Hematopoietic multipotent progenitor cell (in vitro differentiated cells): ENCODE measurements at places on chromosomes 1 and 21.

GRCh38 chr1:44405031-44405797 is at the start of gene RNF220:
Gene RNF220, plus strand, starts transcription at chr1:44405255.
- no peak for DNase-seq

DNA sequence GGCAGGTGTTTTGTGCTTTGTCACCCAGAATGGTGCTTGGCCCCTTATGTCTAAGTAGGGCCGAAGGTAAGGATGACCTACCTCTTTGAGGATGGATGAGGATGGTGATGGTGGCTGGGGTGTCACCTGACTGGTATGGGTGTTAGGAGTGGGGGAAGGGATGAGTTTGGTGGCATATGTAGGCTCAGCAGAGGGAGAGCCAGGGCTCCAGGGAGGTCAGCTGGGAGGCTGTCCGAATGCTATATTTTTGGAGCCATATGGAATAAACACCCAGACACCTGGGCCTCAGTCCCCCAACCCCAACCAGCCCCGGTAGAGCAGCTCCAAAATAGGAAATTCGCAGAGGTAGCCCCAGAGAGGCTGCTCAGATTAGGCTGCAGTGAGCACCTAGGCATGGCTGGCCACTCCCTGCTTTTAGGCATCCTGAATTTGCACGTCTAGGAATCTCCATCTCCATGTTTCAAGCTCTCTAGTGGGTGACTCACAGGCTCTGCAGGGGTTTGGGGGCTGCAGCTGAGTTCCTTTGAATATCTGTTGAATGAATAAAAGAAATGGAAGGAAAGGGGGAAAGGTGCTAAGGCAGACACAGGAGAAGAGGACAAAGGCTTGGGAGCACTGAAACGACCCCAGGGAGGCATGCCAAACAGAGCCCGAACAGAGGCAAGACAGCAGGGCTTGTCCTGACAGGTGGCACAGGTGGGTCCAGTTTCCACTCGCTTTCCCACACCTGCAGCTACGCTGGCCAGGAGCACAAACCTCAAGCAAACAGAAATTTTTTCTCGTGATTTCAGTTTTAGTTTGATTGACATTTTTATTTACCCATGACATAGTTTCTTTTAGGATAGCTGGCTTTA is 135.3 kb upstream of the EDN2 start:
- no peak for DNase-seq

- no peak for DNase-seq
Measured at GRCh38 chr1:172405912-172406311, 14.6 kb upstream of the C1orf105 start.

- DNase-seq: no peak
Measured at GRCh38 chr21:31164713-31165694, 126.7 kb upstream of the KRTAP19-8 start.

- DNase-seq: no peak
Measured at GRCh38 chr1:29029667-29030066, 94.0 kb downstream of the TMEM200B start.

GRCh38 chr1:154689083-154689482 is 81.1 kb upstream of the ADAR start:
- no peak for DNase-seq

- no peak for DNase-seq
Measured at GRCh38 chr21:45864436-45864835, 117.1 kb upstream of the COL6A1 start.

DNA sequence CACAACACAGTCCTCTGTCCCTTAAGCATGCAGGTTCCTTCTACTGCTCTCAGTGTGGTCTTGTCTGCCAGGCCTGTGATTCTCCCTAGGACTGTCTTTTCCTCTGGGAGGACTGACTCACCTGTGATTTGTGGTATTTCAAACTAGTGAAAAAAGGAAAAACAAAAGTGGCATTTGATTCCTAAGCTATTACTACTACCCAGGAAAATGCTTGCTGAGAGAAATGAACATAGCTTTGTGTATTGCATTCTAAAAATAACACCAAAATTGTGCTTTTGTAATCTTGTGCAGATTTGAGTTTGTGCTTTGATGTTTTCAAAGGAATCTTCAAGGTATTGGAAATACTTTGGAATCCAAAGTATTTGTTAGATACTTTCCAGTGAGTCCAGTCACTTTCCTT is 57.0 kb downstream of the GPR161 start:
- DNase-seq: no peak

DNA sequence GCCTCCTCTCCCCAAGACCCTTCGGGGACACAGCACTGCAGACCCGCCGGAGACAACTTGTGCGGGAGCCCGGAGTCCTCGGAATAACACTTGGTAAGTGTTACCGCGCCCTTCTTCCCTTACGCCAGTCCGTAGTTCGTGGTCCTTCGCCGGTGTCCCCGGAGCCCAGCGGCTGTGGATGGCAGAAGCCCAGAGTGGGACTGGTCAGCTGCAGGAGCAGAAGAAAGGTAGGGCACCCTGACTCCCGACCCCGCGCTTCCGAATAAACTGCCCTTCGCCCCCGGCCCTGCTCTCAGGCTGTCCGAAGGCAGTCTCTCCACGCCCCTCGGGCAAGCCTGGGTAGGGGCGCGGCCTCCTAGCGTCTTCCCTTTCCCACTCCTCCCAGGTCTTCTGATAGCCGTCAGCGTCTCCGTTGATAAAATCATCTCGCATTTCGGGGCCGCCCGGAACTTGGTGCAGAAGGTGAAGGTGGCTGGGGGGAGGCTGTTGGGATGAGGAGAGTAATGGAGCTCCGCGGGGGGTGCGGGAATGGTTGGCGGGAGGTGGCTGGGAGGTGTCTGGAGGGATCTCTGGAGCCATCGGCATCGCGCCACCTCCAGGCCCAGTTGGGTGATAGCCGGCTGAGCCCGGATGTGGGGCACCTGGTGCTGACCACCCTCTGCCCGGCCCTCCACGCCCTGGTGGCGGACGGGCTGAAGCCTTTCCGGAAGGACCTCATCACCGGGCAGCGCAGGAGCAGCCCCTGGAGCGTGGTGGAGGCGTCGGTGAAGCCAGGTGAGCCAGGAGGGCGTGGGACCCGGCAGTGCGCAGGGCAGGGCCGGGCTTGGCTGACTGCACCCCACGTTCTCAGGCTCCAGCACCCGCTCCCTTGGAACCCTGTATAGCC is 4.3 kb downstream of the RUSC1 start:
- DNase-seq: no peak

DNA sequence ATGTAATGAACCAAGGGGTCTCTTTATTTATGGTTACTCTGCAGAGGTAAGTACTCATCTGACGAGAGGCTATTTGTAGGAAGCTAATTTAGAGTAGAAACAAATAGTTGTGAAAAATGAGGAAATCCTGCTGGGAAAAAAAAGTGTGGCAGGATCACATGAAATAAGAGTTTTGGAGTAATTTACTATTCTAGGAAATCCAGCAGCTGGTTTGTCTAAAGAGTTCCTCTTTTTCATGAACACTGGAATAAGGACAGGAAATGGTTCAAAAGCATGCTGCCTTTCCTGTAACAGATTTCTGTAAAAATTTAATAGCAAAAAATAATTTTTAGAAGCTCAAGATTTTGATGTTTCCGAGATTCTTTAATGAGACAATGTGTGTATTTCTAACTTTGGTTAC is 177.3 kb downstream of the CHRM3 start:
- DNase-seq: peak; percentile 43

GRCh38 chr1:180131510-180131909 is 23.2 kb upstream of the QSOX1 start:
- DNase-seq: no peak

GRCh38 chr1:162317621-162318020 is 59.0 kb downstream of the SPATA46 start:
- no peak for DNase-seq

- DNase-seq: no peak
Measured at GRCh38 chr1:52057255-52057654, 1.2 kb downstream of the BTF3L4 start.

GRCh38 chr21:44713846-44714245 is 2.5 kb upstream of the TSPEAR start:
- no peak for DNase-seq

DNA sequence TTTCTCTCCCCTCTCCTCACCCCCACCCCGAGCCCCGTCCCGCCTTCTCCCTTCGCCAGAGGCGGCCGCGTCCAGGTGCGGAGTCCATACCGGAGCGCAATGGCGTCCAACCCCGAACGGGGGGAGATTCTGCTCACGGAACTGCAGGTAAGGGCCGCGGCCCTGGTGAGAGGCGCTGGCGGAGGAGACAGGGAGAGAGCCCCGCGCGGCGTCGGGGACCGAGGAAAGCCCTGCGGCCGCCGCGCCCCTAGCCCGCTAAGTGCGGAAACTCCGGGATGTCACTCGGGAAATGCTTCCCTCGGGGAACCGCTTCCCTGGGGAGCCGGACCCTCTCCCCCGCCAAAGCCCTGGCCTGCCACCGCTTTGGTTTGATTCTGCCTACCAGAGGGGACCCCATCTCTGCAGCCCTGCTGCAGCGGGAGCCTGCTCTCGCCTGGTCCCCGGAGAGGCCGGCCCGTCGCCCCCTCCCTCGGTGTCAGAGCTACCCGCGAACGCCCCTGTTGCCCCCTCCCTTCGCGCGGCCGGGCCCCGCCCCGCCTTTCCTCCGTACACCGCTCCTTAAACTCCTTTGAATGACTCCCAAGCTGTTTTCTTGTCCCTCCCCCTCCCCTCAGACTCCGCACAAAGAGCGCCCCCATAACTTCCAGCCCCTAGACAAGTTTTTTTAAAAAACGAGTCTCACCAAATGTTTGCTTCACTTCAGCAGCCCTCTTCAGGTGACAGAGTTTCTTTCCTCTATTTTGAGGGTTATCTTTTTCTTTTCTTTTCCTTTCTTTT is 597 bp downstream of the PKN2 start:
- DNase-seq: no peak

GRCh38 chr1:235050911-235051360 is 77.7 kb downstream of the TOMM20 start:
- DNase-seq: no peak

DNA sequence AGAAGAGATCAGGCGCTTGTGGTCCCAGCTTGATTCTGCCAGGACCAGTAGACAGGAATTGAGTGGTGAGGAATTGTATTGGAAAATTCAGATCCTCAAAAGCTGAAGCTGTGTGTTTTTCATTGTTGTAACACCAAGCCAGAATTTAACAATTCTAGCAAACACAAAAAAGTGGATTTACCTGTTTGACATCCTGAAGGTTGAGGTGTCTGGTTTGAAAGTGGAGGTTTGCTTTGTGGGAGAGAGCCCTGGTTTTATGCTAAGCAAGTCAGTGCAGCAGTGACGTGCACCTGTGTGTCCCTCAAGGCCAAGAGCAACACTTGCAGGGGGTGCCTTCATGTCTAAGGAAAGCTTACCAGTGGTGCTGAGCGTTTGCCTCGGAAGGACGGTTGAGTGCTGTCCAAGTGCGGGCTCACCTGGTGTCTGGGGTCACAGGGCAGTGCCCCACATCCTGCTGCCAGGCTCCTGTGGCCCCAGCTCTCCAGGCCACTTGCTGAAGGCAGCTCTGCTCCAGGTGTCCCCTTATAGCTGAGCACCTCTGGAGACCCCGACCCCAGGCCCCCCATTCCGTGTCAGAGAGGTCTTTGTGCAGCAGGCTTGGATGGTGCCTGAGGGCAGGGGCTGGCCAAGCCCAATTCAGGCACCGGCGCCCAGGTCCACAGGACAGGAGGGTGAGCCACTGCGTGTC is 27.7 kb downstream of the PCNT start:
- DNase-seq: no peak

DNA sequence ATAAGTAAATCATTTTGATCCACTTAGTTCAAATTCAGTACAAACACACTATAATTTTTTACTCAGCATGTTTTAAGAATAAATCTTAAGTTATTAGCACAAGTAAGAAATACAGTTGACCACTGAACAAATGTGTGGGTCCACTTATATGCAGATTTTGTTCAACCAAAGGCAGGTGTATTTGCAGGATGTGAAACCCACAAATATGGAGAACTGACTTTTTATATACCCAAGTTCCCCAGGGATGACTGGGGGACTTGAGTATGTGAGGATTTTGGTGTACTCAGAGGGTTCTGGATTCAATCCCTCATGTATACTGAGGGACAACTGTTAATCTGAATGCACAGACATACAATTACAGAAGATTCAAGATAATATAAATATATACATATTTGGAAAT is 25.7 kb upstream of the ERICH3 start:
- DNase-seq: no peak

GRCh38 chr1:61432616-61433388 is 292.1 kb downstream of the TM2D1 start:
- DNase-seq: no peak

- DNase-seq: no peak
Measured at GRCh38 chr1:232011961-232012360, 385.4 kb downstream of the DISC1 start.

DNA sequence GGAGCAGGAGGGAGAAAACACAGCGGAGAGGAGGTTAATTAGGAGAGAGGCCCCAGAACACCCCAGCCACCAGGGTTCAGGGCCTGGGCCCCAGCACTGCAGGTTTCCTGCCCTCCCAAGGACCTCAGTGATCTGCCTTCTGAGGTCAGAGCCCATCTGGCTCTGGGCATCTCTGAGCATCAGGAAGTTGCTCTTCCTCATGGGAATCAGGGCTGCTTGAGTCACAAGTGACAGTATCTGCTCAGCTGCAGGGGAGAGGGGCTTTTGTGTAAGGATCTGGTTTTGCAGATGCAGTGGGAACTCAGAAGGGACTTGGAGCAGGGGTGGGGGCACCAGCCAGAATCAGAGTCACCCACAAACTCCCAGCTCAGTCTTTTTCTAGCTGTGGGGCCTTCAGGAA is 472.1 kb downstream of the PTPRU start:
- no peak for DNase-seq

DNA sequence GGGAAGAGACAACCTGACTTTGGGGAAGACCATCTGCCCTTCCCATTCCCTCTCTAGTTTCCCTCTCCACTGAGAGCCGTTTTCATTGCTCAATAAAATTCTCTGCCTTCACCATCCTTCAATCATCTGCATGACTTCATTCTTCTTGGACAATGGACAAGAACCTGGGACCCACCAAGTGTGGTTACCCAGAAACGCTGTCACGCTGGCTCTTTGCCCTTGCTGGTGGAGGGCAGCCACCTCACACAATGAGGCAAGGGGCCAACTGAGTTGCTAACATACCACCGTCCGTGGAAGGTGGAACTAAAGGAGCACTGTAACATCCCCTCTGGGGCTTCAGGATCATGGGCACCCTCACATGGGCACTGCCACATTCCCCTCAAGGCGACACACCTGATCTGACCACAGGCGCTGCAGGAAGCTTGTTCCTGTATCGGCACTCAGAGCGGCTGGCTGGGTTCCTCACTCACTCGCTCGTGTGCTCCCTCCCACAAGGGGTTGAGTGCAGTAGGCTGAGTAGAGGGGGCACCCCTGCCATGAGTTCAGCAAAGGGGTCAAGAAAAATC is 652.4 kb downstream of the PLPP3 start:
- no peak for DNase-seq

DNA sequence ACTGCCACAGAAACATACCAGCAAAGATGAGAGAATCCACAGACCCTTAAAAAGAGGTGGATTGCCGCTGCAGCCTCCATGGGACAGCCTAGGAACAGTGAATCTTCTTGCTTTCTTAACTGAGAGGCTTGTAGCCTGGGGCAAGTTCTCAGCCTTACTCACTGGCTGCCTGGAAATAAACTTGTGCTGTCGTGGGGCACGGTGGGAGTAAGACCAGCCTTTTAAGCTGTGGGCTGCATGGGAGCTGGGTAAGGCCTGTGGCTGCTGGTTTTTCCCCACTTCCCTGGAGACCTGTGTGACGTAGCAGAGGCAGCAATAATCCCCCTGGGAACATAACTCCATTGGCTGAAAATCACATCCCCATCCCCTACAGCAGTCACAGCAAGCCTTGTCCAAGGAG is 30.8 kb downstream of the CD2 start:
- no peak for DNase-seq

- DNase-seq: no peak
Measured at GRCh38 chr1:918843-919242, 4.9 kb upstream of the SAMD11 start.
